ENCODE measurements at places on chromosomes 7 and 10. TPM values are rescaled to one million over a fixed set of nuclear protein-coding genes. Genes with fewer than 3 reads are reported as not detected.

DNA sequence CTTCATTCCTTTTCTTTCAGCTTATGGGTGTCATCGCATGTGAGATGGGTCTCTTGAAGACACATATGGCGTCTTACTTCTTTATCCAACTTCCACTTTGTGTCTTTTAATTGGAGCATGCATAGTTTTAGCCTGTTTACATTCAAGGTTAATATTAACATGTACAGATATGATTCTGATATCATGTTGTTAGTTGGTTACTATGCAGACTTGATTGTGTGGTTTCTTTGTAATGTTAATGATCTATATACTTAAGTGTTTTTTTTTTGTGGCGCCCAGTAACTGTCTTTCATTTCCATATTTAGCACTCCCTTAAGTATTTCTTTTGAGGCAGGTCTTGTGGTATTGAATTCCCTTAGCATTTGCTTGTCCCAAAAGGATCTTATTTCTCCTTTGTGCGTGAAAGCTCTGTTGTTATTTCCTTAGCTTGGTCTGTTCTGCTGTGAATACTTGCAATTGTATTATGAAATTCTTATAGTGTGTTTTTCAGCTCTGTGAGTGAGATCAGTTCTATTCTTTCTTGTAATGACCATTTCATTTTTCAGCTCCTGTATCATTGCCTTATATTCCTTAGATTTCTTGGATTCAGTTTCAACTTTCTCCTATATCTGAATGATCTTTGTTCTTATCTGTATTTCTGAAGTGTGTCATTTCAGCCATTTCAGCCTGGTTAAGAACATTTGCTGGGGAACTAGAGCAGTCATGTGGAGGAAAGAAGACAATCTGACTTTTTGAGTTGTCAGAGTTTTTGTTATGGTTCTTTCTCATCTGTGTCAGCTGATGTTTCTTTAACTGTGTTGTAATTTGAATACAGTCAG is 88.4 kb downstream of the ABCA13 start:
- no peak overlapping the region for H3K27ac ChIP-seq
- H3K4me1 ChIP-seq, result peaks cover 9% of the 10 kb centered on the region
- no peak overlapping the region for H3K4me3 ChIP-seq
- DNase-seq, result no peak
- no peaks in the 10 kb centered on the region for H3K36me3 ChIP-seq

DNA sequence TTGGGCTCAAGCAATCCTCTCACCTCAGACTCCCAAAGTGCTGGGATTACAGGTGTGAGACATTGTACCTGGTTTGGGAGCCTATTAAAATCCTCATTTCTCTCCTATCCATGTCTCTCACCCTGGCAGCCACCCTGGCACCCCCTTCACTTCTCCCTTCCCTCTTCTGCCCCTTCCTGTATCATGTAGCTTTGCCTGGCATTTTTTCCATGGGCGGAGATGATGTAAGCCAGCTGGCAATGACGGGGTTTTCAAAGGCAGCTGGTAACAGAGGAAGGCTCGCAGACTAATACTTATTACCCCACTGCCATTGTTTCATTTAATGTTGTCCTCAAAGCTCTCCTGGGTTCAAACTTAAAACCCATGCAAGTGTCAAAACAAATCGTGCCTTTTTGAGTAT is 61.9 kb downstream of the RGS10 start:
- no peaks in the 10 kb centered on the region for H3K4me1 ChIP-seq
- no peak for DNase-seq
- H3K27me3 ChIP-seq, result no peaks in the 10 kb centered on the region
- H3K27ac ChIP-seq, result no peak overlapping the region
- no peak overlapping the region for H3K4me3 ChIP-seq

Gene GFRA1
- total RNA-seq, result not detected

- H3K4me3 ChIP-seq, result no peak overlapping the region
- no peaks in the 10 kb centered on the region for H3K36me3 ChIP-seq
- no peaks in the 10 kb centered on the region for H3K4me1 ChIP-seq
- no peak for DNase-seq
- no peaks in the 10 kb centered on the region for H3K27me3 ChIP-seq
- H3K27ac ChIP-seq, result no peak overlapping the region
These were observed 34.7 kb downstream of the SVIL start for GRCh38 chr10:29600067-29600466.

DNA sequence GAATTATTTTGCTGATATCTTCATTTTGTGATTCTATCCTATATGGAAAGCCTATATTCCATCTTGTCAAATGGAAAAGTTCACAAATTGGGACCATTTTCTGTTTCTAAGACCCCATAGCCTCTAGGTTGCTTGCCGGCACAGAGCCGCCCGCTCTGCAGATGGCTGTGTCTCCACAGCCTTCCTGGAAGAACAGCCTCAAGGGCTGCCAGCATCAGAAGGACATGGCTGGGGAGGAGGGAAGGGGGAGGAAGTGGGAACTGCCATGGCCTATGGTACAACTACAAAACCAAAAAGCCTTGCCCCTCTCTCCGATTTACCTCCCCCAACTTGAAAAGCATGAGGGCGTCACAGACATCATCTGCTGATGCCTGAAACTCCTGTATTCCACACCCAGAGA is 75.9 kb downstream of the LANCL2 start:
- H3K27me3 ChIP-seq, result no peaks in the 10 kb centered on the region
- H3K27ac ChIP-seq, result no peak overlapping the region
- no peaks in the 10 kb centered on the region for H3K4me1 ChIP-seq
- no peaks in the 10 kb centered on the region for H3K36me3 ChIP-seq
- H3K4me3 ChIP-seq, result no peak overlapping the region
- no peak for DNase-seq

- H3K27ac ChIP-seq, result peak overlapping the region; percentile 91
- peak overlapping the region; percentile 82 for H3K4me3 ChIP-seq
- H3K36me3 ChIP-seq, result no peaks in the 10 kb centered on the region
- H3K4me1 ChIP-seq, result peaks cover 24% of the 10 kb centered on the region
These were observed 72.2 kb downstream of the DAGLB start for GRCh38 chr7:6375348-6376101.

Gene CYP17A1
- total RNA-seq, result not detected

DNA sequence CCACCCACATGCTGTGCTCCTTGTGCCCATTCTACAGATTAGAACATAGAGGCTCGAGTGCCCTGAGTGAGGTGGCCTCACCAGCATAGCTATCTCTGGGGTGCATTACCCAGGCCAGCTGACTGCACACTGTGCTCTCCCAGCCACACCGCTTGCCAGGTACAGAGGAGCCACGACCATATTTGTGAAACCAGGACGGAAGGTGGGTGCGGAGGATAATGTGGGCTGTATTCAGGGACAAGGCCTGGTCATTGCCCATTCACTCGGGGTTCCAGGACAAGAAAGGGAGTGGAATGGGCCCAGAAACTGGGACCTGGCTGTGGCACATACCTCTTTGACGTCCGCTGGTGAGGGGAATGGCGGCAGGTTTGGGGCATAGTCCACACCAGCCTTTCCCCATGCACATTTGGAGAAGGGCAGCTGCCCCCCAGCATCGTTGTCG is 236.0 kb downstream of the TNS3 start:
- peaks cover 4% of the 10 kb centered on the region for H3K36me3 ChIP-seq
- no peak for DNase-seq
- H3K27ac ChIP-seq, result no peak overlapping the region

GRCh38 chr10:10826125-10826524 is 191.5 kb upstream of the CELF2 start:
- H3K4me3 ChIP-seq, result no peak overlapping the region
- DNase-seq, result no peak
- H3K36me3 ChIP-seq, result no peaks in the 10 kb centered on the region
- peaks cover 4% of the 10 kb centered on the region for H3K4me1 ChIP-seq

Data from Caco-2 (cell line).